ENCODE measurements at places on chromosomes 12 and 14. TPM values are rescaled to one million over a fixed set of nuclear protein-coding genes. Genes with fewer than 3 reads are reported as not detected.
A peak's percentile ranks its signal among the peaks of the same experiment; 100 is the strongest.

DNA sequence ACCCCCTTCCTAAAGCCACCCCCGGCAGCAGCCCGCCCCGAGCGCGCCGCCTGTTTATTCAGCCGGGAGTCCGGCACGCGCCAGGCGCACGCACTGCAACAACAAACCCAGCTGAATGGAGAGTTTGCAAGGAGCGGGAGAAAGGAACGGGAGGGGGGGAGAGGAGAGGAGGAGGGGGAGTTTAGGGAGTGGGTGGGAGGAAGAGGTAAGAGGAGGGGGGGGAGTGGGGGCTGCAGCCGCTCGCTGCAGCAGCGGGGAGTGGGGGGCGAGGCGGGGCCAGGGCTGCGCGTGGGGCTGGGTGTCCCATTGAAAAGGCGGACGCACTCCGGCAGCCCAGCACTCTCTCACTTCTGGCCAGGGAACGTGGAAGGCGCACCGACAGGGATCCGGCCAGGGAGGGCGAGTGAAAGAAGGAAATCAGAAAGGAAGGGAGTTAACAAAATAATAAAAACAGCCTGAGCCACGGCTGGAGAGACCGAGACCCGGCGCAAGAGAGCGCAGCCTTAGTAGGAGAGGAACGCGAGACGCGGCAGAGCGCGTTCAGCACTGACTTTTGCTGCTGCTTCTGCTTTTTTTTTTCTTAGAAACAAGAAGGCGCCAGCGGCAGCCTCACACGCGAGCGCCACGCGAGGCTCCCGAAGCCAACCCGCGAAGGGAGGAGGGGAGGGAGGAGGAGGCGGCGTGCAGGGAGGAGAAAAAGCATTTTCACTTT lies at the start of gene ASCL1:
Gene ASCL1, plus strand, starts transcription at position 336 of the 712 bp plus-strand sequence. CDS start 571 bp downstream, outside the sequence.
- H3K4me3 ChIP-seq = no peak within 1 kb of the TSS
- no peaks in the 10 kb centered on the region for H3K36me3 ChIP-seq

DNA sequence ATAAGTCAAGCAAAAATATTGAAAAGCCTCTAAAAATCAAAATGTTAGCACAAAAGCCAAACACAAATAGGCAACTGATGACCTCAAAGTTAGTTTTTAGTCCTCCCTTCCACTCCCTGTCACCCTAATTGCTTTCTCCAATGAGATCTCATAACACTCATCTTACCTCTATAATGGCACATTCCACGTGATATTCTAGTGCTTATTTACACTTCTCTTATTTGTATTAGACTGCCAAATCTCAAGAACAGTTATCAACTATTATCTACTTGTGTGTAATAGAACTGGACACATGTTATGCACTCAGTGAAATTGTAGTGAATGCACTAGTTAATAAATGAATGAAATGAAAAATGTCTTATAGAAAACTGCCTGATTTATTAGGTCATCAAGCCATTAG lies 55.5 kb upstream of the AVPR1A start:
- no peak overlapping the region for H3K4me3 ChIP-seq
- H3K27ac ChIP-seq = no peak overlapping the region
- no peaks in the 10 kb centered on the region for H3K4me1 ChIP-seq
- H3K27me3 ChIP-seq = no peaks in the 10 kb centered on the region

DNA sequence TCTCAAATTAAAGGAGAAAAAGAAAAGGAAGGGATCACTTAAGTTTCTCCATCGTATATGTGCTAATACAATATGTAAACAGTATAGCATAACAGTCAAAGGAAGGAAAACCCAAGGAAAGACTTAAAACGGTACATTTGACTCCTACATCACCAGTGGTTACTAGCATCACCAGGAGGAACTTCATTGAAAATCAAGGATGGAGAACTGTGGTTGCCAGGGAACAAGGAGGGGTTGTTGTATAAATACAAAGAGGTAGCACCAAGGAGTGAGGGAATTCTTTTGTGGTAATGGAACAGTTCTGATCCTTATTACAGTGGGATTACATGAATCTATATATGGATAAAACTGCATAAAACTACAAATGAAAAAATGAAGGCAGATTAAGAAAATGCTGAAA lies 1.6 kb downstream of the ZFYVE26 start:
- no peaks in the 10 kb centered on the region for H3K27me3 ChIP-seq
- H3K4me1 ChIP-seq = peaks cover 14% of the 10 kb centered on the region
- H3K27ac ChIP-seq = no peak overlapping the region
- no peak overlapping the region for H3K4me3 ChIP-seq
- H3K36me3 ChIP-seq = peaks cover 38% of the 10 kb centered on the region

GRCh38 chr12:41521872-41522379 lies 333.8 kb downstream of the PDZRN4 start:
- peaks cover 15% of the 10 kb centered on the region for H3K4me1 ChIP-seq
- H3K27me3 ChIP-seq = no peaks in the 10 kb centered on the region
- peak; percentile 71 for ATAC-seq
- no peak overlapping the region for H3K4me3 ChIP-seq
- peak overlapping the region; percentile 51 for H3K27ac ChIP-seq

GRCh38 chr12:6140651-6141447 lies 16.4 kb upstream of the VWF start:
- no peaks in the 10 kb centered on the region for H3K36me3 ChIP-seq
- H3K4me1 ChIP-seq = no peaks in the 10 kb centered on the region
- H3K4me3 ChIP-seq = no peak overlapping the region
- no peaks in the 10 kb centered on the region for H3K27me3 ChIP-seq

- no peaks in the 10 kb centered on the region for H3K4me1 ChIP-seq
- H3K27ac ChIP-seq = no peak overlapping the region
- no peaks in the 10 kb centered on the region for H3K27me3 ChIP-seq
- H3K36me3 ChIP-seq = peaks cover 6% of the 10 kb centered on the region
Observed at GRCh38 chr12:121933522-121934308, 15.3 kb downstream of the CFAP251 start.

DNA sequence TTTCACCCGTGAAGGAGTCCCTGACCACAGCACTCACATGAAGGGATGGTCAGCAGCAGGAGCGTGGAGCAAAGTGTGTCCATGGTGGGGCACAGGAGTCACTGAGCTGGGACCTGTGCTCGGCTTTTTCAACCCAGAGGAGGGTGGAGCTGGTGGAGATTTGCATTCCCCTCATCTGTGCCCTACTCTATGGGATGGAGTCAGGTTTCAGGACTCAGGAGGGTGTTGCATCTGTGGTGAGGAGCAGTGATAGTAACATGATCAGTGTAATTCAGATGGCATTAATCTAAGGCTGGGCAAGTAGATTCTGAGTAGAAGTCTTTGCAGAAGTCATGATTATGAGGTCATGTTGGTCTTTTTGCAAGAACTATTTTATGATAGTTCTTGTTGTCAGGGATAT lies 511.9 kb downstream of the TMEM121 start:
- no peak overlapping the region for H3K4me3 ChIP-seq
- H3K4me1 ChIP-seq = no peaks in the 10 kb centered on the region
- ATAC-seq = no peak
- no peaks in the 10 kb centered on the region for H3K36me3 ChIP-seq
- H3K27ac ChIP-seq = no peak overlapping the region

DNA sequence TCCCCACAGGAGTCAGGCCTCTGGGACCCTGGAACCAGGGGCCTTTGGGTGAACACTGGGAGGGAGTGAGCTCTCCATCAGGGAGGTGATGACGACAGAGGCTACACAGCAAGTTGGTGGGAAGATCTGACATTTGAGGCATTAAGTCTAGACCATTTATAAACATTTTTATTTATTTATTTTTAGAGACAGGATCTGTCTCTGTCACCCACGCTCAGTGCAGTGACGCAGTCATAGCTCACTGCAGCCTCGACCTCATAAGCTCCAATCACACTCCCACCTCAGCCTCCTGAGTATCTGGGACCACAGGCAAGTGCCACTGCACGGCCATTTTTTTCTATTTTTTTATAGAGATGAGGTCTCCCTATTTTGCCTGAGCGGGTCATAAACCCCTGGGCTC lies 53.6 kb downstream of the TEAD4 start:
- H3K4me3 ChIP-seq = no peak overlapping the region
- H3K4me1 ChIP-seq = no peaks in the 10 kb centered on the region
- peaks cover 18% of the 10 kb centered on the region for H3K36me3 ChIP-seq
- no peaks in the 10 kb centered on the region for H3K27me3 ChIP-seq

- H3K27me3 ChIP-seq = no peaks in the 10 kb centered on the region
- no peak overlapping the region for H3K27ac ChIP-seq
- peaks cover 21% of the 10 kb centered on the region for H3K4me1 ChIP-seq
- H3K36me3 ChIP-seq = no peaks in the 10 kb centered on the region
- H3K4me3 ChIP-seq = no peak overlapping the region
Observed at GRCh38 chr14:96666088-96666487, 131.1 kb upstream of the VRK1 start.

DNA sequence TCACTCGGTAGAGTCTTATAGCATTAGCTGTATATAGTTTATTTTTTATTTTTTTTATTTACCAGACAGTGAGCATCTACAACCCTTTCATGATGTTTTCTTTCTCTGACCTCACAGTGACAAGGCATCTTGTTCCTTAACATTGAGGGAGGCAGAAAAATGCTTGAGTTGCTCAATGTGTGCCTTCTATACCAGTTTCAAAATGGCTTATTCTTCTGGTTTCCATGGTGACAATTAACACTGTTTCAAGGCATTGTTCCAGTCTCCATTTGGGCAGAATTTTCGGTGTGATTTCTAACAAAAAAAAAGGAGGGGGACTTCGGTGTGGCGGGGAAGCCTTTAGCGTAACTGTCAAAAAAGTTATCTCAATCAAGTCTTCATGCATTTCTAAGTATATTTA lies 209.7 kb upstream of the NPAS3 start:
- no peak overlapping the region for H3K4me3 ChIP-seq
- H3K27me3 ChIP-seq = no peaks in the 10 kb centered on the region
- no peak for ATAC-seq
- peaks cover 2% of the 10 kb centered on the region for H3K4me1 ChIP-seq

DNA sequence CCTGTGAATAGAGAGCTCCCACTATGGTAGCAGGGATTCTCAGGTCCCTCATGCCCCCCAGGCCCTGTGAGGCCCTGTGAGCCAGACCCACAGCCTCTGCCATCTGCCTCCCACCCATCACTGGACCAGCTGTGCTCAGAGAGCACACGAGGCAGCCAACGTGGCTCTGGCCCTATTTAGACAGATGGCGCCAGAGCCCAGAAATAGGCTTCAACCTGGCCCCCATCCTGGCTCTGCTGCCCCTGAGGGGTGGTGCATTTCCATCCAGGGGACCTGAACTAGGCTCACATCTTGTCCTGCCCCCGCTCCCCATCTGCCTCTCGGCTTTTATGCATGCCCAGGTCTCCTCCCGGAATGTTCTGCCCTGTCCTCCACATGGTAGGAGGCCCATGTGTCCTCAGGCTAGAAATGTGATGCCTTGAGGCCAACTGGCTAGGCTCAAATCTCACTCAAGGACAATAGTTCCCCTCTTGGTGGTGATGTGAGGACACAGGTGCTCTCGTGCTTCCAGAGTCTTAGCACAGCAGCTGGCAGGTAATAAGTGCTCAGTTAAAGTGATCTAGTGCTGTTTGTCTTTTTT lies 18.9 kb downstream of the TMEM63C start:
- H3K4me3 ChIP-seq = no peak overlapping the region
- peaks cover 83% of the 10 kb centered on the region for H3K27me3 ChIP-seq
- H3K27ac ChIP-seq = no peak overlapping the region
- no peak for ATAC-seq
- no peaks in the 10 kb centered on the region for H3K4me1 ChIP-seq

GRCh38 chr14:65637780-65638179 lies 225.2 kb downstream of the FUT8 start:
- H3K27ac ChIP-seq = no peak overlapping the region
- peaks cover under 1% of the 10 kb centered on the region for H3K36me3 ChIP-seq
- no peak for ATAC-seq
- H3K4me3 ChIP-seq = no peak overlapping the region
- H3K27me3 ChIP-seq = no peaks in the 10 kb centered on the region

DNA sequence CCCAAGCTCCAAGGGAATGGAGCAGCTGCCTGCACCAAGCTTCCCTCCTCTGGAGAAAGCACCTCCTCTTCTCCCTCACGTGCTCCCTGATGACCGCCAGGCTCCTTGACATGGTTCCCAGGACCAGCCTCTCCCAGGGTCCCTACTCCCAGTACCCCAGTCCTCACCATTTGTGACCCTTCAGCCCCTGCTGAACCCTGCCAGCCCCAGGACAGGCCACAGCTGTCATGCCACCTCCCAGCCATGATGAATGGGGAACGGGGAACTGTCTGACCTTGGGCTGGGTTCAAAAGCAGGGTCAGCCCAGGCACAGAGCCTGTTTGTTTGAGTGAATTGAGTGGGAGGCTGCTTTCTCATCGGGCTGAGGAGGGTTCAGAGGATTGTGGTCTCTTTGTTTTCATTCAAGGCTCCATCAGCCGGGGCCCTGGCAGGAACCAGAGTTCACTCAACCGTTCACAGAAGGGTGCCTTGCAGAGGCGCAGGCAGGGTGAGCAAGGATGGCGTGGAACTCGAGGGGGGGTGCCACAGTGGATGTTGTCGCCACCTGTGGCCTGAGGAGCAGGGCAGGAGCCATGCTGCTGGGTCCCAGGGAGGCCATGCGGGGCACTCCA lies 344.5 kb upstream of the SFSWAP start:
- no peak overlapping the region for H3K4me3 ChIP-seq
- no peaks in the 10 kb centered on the region for H3K4me1 ChIP-seq
- ATAC-seq = no peak
- peaks cover 41% of the 10 kb centered on the region for H3K27me3 ChIP-seq
- H3K36me3 ChIP-seq = no peaks in the 10 kb centered on the region
- H3K27ac ChIP-seq = no peak overlapping the region

- H3K27me3 ChIP-seq = no peaks in the 10 kb centered on the region
- no peak overlapping the region for H3K4me3 ChIP-seq
- H3K36me3 ChIP-seq = no peaks in the 10 kb centered on the region
- ATAC-seq = no peak
Observed at GRCh38 chr12:114986178-114986714, 302.3 kb upstream of the TBX3 start.

GRCh38 chr12:94192506-94192905 lies 44.1 kb downstream of the PLXNC1 start:
- H3K27me3 ChIP-seq = no peaks in the 10 kb centered on the region
- H3K36me3 ChIP-seq = peaks cover 5% of the 10 kb centered on the region
- no peak overlapping the region for H3K27ac ChIP-seq
- no peaks in the 10 kb centered on the region for H3K4me1 ChIP-seq

DNA sequence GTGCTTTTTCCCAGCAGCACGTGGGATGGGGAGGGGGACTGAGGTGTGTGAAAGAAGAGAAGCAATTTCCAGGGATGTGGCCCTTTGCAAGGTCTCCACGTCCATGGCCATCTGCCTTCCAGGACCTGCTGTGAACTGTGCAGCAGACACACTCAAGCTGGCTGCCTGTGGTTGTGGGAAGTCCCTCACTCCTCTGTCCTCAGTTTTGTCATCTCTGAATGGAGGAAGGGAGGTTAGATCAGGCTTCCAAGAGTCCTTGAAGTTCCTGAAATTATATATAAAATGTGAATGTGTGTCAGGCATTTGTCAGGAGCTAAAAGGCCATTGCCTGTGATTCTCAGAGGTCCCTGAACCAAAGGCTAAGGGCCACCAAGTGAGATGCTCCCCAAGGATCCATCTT lies 328.2 kb downstream of the CACNA1C start:
- H3K4me1 ChIP-seq = peaks cover 3% of the 10 kb centered on the region
- H3K27ac ChIP-seq = no peak overlapping the region
- no peaks in the 10 kb centered on the region for H3K27me3 ChIP-seq
- H3K36me3 ChIP-seq = no peaks in the 10 kb centered on the region

GRCh38 chr12:54134395-54134794 lies 54.4 kb downstream of the SMUG1 start:
- H3K4me3 ChIP-seq = no peak overlapping the region
- H3K27me3 ChIP-seq = no peaks in the 10 kb centered on the region
- no peak for ATAC-seq
- H3K36me3 ChIP-seq = no peaks in the 10 kb centered on the region

The TAS2R46 gene
- total RNA-seq = 5.8 TPM

The LTBR gene
- 118 TPM for total RNA-seq

The POTEM gene
- not detected for total RNA-seq

The SERPINA10 gene
- not detected for total RNA-seq

The KRT6C gene
- total RNA-seq = not detected

The LTB4R2 gene
- 3.8 TPM for total RNA-seq

The PGF gene
- total RNA-seq = 17.9 TPM

The TSPAN19 gene
- total RNA-seq = not detected

The MAPK1IP1L gene
- 66.6 TPM for total RNA-seq

The PLEK2 gene
- total RNA-seq = not detected

All from gastroesophageal sphincter (tissue), 4 donors.